ENCODE measurements at places on chromosomes 1 and 21. TPM values are rescaled to one million over a fixed set of nuclear protein-coding genes. Genes with fewer than 3 reads are reported as not detected.
A peak's percentile ranks its signal among the peaks of the same experiment; 100 is the strongest.

- peak; percentile 44 for DNase-seq
These were observed 1.7 kb downstream of the ATP1B1 start for GRCh38 chr1:169108223-169108622.

GRCh38 chr1:222769181-222769580, 32.2 kb downstream of the FAM177B start:
- DNase-seq, result no peak

GRCh38 chr1:61638911-61639605, 85.9 kb downstream of the TM2D1 start:
- no peak for DNase-seq

GRCh38 chr21:45332415-45332814, 44.7 kb upstream of the POFUT2 start:
- DNase-seq, result no peak

GRCh38 chr1:74963120-74963519, 171.1 kb upstream of the LHX8 start:
- DNase-seq, result no peak

DNA sequence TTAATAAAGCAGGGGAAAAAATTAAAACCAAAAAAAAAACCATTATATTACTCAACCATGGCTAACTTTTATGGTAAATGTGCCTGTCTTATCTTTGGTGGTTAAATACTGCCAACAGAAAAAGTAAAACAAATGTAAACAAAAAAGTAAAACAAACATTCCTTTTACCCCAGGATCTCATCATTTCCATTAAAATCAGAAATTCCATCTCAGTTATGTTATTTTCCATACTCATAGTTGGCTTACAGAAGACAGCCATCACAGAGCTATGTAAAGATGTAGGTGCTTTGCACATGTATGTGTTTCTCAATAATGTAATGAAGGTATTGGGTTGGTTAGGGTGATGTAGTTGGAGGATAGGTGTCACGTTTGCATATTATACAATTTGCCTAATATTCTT, 185.0 kb downstream of the KCNK2 start:
- DNase-seq, result no peak

DNA sequence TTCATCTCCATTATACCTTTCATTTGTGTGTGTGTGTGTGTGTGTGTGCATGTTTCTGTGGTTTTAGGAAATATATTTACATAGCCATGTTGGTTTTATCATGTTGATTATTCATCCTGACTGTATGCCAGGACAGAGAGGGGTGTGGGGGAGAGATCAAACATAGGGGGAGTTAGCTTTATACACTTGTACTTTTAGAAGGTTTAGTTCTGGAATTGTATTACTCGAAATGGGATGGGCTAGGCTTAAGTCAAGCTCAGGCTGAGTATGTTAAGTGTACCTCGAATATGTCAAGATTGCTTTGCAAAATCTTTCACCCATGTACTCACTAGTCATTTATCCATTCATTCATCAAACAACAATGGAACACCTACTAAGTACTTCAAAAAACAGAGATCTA, 123.3 kb downstream of the HMCN1 start:
- no peak for DNase-seq

GRCh38 chr21:36713746-36714145, 14.8 kb downstream of the SIM2 start:
- no peak for DNase-seq

GRCh38 chr1:185699874-185700273, 34.3 kb upstream of the HMCN1 start:
- DNase-seq, result no peak

GRCh38 chr1:67642629-67643028, 42.4 kb upstream of the GADD45A start:
- DNase-seq, result peak; percentile 57

DNA sequence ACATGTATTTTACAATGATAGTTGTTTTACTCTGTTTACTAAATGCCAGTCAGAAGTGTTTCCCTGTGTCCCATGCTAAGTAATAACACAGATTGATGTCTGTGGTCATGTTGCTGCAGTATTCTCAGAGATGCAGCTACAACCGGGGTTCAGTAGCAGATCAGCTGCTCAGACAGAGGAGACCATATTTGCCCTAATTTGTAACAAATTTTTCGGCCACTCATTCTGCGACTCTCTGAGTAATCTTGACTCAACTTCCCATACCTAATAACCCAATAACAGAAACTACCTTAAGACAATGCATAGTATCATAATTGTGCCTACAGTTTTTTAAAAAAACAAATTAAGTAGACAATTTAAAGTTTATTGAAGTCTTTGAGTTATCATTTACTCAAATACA, 32.6 kb downstream of the NIBAN1 start:
- DNase-seq, result no peak

GRCh38 chr1:51607681-51608095, 9.2 kb upstream of the OSBPL9 start:
- DNase-seq, result no peak

DNA sequence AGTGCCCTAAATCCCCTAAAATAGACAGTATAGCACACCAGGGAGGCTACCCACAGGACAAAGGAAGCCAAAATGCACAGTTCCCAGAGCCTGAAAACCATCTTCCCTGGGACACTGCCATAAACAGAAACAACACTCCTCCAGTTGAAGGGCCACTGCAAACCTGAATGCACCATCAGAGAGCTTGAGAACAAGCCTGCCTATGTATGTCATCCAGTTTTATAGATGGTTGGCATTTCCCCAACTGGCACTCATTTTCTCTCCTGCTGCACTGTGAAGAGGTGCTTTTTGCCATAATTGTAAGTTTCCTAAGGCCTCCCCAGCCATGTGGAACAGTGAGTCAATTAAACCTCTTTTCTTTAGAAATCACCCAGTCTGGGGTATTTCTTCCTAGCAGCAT, 169.0 kb downstream of the AGBL4 start:
- peak; percentile 32 for DNase-seq

DNA sequence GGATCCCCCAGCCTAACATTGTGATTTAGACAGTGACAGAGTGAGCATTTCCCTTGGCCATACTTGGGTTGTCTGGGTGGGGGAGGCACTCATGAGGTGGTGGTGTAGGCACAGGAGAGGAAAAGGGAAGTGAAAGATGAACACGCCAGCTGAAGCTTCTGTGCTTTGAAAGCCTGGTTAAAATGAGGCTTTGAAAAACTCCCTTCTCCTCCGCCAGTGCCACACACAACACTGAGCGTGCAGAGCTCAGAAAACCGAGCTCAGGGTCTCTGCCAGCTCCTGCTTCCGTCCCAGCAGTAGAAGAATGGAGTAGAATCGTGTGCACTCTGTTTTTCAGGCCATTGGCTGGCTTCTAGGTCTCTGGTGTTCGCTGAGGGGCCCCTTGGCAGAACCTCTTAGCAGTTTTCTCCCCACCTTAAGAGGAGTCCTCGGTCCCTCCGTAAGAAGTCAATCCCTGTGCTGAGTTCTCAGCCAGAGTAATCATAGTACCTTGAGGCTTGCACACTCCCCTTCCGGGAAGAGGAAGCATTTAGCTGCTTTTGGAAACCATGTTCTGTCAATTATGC, 12.9 kb downstream of the PLEKHM2 start:
- DNase-seq, result peak; percentile 70

- DNase-seq, result no peak
These were observed 64.5 kb upstream of the CHRM3 start for GRCh38 chr1:239321877-239322276.

GRCh38 chr1:239337799-239338430, 48.5 kb upstream of the CHRM3 start:
- DNase-seq, result no peak

DNA sequence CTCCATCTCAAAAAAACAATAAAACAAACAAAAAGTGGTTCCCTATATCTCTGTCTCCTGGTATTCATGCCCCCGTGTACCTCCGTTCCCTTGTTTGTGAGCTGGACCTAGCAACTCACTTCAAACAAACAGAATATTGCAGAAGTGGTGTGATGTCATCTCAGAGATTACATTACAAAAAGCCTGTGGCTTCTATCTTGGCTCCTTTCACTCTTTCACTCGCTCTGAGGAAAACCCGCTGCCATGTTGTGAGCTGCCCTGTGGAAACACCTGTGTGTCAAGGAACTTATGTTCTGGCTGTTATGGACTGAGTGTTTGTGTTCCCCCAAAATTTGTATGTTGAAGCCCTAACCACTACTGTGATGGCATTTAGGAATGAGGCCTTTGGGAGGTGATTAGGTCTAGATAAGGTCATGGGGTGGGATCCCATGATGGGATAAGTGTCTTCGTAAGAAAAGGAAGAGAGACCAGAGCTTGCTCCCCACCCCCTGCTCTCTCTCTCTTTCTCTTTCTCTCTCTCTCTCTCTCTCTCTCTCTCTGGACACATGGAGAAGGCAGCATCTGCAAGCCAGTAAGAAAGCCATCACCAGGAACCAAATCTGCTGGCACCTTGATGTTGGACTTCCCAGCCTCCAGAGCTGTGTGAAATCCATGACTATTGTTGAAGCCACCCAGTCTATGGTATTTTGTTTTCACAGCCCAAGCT, 7.4 kb upstream of the HYI start:
- DNase-seq, result no peak

- DNase-seq, result no peak
These were observed 57.4 kb upstream of the NRIP1 start for GRCh38 chr21:15122241-15122640.

- no peak for DNase-seq
These were observed 2.1 kb upstream of the ITLN1 start for GRCh38 chr1:160887071-160887470.

GRCh38 chr1:156970017-156970416, 49.6 kb downstream of the LRRC71 start:
- DNase-seq, result no peak

- peak; percentile 12 for DNase-seq
These were observed 27.9 kb downstream of the NRDC start for GRCh38 chr1:51850420-51851223.

DNA sequence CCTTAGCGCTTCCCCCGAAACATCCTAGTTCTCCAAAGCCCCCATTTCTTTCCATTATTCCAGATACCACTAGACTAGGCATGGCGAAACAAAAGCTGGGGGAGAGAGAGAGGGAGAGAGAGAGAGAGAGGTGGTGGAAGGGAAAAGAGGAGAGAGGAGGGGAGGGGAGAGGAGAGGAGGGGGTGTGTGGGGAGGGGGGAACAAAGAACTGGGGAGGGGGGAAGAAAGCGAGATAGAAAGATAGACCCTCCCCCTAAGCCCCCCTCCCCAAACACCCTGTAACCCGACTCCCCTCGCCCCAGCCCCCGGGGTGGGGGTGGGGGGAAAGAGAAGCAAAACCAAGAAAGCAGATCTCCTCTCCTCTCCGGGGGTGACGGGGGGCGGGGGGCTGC, 352 bp downstream of the MEX3A start:
- peak; percentile 87 for DNase-seq

- DNase-seq, result no peak
These were observed 12.2 kb downstream of the TFAP2E start for GRCh38 chr1:35585281-35585680.

GRCh38 chr1:107787299-107787698, 177.7 kb downstream of the VAV3 start:
- no peak for DNase-seq

DNA sequence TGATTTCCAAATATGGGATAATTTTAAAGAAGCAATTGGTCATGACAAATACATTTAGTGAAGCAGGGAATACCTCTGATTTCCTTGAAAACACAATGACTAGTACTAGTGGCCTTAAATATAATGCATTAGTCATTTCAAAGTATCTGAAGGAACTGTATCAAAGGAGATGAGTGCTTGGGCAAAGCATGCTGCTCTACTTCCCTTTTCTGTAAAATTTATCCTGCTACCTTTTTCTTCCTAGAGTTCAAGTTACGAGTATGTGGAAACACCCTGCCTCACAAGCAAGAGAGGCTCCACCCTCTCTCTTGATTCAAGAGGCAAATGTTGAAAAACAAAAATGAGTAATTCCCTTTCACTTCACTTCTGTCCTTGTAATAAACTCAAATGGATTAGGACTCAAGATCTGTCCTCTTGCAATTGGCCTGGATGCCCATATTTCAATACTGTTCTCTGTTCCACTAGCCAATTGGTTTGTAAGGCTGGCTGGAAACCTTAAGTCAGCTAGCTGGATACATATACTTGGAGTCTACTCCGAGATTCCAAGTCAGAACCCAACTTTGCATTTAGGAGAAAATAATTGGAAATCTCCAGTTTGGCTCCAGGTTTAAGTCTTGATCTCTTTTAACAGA, 92.5 kb downstream of the CDC42BPA start:
- DNase-seq, result no peak

GRCh38 chr1:202848191-202848542, 37.4 kb downstream of the PCAT6 start:
- DNase-seq, result no peak

DNA sequence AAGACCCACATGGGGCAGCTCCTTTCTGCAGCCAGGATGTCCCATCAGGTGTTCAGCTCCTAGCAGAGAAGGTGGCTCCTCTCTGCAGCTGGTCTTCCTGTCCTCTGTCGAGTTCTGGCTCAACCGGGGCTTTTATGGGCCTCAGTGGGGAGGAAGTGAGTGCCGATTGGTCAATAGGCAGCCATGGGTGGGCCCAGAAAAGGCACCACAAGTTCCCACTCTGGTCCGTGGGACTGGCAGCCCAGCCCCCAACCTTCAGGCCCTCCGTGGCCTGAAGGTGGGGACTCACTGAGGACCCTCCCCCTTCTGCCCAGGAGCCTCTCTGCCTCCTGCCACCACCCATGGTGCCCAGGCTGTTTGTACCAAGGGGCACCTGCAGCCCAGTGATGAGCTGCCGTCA, 161.7 kb upstream of the DUSP10 start:
- DNase-seq, result no peak

- peak; percentile 3 for DNase-seq
These were observed 891.8 kb upstream of the NCAM2 start for GRCh38 chr21:20106368-20106767.

PSRC1 gene
- polyA plus RNA-seq, result 77.5 TPM

AADACL3 gene
- not detected for polyA plus RNA-seq

POTED gene
- polyA plus RNA-seq, result not detected

CDA gene
- 2.9 TPM for polyA plus RNA-seq

HES2 gene
- not detected for polyA plus RNA-seq

SPRR2E gene
- polyA plus RNA-seq, result not detected

PLEKHN1 gene
- not detected for polyA plus RNA-seq

KCNJ6 gene
- polyA plus RNA-seq, result 1.6 TPM

LY9 gene
- 0.15 TPM for polyA plus RNA-seq

OR6K3 gene
- not detected for polyA plus RNA-seq

MRTO4 gene
- polyA plus RNA-seq, result 36.2 TPM

ZBTB8OS gene
- 26.6 TPM for polyA plus RNA-seq

C1QB gene
- 106 TPM for polyA plus RNA-seq

SYNC gene
- 1.9 TPM for polyA plus RNA-seq

OR2G6 gene
- polyA plus RNA-seq, result not detected

RNU1-3 gene
- polyA plus RNA-seq, result not detected

ADGRL2 gene
- 6.8 TPM for polyA plus RNA-seq

Measured in brain (organoid and tissue), 16 donors.